ENCODE measurements at places on chromosomes 1 and 21.

- DNase-seq: no peak
Observed at GRCh38 chr1:22876359-22877111, 96.1 kb downstream of the LACTBL1 start.

- no peak for DNase-seq
Observed at GRCh38 chr21:45322231-45322959, 34.7 kb upstream of the POFUT2 start.

DNA sequence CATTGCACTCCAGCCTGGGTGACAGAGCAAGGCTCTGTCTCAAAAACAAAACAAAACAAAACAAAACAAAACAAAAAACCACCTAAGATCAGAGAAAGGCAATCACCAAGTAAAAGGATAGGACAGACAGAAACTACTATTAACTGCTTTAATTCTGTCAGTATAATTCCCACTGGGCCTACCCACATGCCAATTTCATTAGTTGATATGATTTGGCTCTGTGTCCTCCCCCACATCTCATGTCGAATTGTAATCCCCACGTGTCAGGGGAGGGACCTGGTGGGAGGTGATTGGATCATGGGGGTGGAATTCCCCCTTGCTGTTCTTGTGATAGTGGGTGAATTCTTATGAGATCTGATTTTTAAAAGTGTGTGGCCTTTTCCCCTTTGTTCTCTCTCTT lies 27.2 kb upstream of the CAPZB start:
- DNase-seq: no peak

GRCh38 chr1:100955322-100955721 lies 59.4 kb downstream of the SLC30A7 start:
- DNase-seq: no peak

Data from stimulated activated CD8-positive, alpha-beta memory T cell treated with anti-CD3 and anti-CD28 coated beads, Interleukin-7, amount 100 ng/mL, for 1 hour (primary cell).